Activated CD4-positive, alpha-beta T cell treated with anti-CD3 and anti-CD28 coated beads, Interleukin-2, amount 50 U/mL, for 24 hours (primary cell): ENCODE measurements at places on chromosomes 5 and 9.
A peak's percentile ranks its signal among the peaks of the same experiment; 100 is the strongest.

GRCh38 chr9:126108240-126108639 is 218.4 kb upstream of the MVB12B start:
- DNase-seq: no peak

GRCh38 chr5:17360879-17361278 is 137.2 kb upstream of the TAF11L2 start:
- DNase-seq: no peak

GRCh38 chr9:70485273-70485858 is 70.9 kb upstream of the KLF9 start:
- DNase-seq: no peak

GRCh38 chr9:108844391-108844790 is 11.4 kb downstream of the ACTL7B start:
- no peak for DNase-seq

- DNase-seq: no peak
These were observed 9.0 kb upstream of the ENC1 start for GRCh38 chr5:74649421-74649973.

DNA sequence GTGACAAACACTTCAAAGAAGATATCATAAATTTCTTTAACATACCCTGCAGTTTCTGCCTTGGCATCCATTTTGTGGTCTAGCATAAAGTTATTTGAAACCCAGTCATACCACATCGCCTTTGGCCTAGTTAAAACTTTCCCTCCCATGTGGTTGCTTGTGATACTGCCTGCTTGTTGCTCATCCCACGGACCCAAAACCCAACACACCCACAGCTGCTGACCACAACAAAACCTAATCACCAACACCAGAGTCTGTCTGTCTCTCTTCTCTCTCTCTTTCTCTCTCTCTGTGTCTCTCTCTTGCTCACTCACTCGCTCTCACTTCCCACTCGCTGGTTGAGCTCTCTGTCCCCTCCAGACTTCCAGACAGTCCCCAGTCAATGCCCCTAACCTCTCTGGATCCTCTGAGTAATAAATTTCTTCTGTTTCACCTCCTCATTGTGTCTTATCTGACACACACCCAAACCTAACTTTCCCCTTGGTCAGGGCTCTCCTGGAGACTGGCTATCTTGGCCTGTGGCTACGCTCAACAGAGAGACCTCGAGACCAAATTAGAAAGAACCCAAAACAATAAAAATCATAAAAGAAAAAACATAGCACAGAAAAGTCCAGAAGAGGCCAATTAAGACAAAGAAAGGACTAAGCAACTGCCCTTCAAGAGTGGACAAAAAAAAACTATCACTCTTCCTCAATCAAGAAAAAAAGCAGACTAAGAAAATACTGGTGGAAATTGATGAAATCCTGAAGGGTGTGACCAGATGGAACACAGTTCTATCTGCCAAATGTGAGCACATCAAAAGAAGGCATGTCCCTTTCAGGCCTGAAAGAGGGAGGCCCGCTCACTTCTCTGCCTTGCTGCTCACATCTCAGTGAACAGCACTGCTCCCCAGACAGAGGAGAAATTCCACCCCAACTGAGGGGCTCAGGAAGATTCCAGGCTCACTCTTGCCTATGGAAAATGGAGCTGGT is 41.5 kb downstream of the TTLL11 start:
- DNase-seq: peak; percentile 21

- DNase-seq: no peak
These were observed 52.3 kb downstream of the RGMB start for GRCh38 chr5:98825582-98826375.
